ENCODE measurements at places on chromosomes 7 and 10.

- DNase-seq: no peak
Measured at GRCh38 chr10:123633106-123633505, 33.0 kb upstream of the GPR26 start.

GRCh38 chr7:95330204-95330960 is 6.0 kb upstream of the PON1 start:
- DNase-seq: no peak

DNA sequence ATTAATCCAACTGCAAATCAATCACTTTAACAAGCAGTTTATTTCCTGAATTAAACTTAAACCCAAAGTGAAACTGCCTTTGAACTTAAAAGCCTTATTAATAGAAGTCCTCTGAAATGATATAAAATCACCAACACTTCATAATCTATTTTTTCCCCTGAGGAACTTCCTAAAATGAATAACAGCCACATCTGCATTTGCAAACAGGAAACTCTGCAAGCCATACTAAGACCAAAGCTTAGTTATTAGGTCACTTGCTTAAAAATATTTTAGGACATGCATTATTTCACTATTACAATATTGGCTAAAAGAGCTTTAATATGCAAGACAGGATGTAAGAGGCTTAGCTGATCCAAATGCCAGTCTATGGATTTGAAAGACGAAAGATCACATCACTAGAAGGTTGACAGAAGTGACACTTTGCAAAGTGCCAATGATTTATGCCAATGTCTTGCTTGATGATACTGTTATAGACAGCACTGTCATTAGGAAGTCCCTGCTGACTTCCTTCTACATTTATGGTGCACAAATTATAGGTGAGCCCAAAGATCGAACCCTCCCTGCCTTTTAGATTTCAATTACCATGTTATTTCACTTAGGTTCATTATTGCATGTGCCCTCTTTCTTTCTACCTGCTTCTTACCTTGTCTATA is 99.9 kb upstream of the SKAP2 start:
- DNase-seq: no peak

DNA sequence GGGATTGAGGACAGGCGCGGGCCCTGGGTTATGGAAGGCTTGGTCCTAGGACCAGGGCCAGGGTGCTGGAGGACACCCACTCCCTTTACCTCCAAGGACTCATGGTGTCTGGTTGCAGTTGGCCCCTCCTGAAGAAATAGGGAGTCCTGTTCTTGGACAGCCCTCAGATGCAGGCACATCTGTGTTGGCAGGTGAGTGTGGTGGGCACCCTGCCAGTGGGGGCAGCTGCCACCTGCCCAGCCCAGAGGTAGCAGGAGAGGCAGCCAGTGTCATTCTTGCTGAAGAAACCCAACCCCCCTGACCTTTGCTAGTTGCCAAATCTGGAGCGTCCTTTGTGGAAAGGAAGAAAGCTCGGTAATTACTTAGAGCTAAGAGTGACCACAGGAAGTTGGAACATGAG is 8.3 kb downstream of the GALNT17 start:
- DNase-seq: no peak

DNA sequence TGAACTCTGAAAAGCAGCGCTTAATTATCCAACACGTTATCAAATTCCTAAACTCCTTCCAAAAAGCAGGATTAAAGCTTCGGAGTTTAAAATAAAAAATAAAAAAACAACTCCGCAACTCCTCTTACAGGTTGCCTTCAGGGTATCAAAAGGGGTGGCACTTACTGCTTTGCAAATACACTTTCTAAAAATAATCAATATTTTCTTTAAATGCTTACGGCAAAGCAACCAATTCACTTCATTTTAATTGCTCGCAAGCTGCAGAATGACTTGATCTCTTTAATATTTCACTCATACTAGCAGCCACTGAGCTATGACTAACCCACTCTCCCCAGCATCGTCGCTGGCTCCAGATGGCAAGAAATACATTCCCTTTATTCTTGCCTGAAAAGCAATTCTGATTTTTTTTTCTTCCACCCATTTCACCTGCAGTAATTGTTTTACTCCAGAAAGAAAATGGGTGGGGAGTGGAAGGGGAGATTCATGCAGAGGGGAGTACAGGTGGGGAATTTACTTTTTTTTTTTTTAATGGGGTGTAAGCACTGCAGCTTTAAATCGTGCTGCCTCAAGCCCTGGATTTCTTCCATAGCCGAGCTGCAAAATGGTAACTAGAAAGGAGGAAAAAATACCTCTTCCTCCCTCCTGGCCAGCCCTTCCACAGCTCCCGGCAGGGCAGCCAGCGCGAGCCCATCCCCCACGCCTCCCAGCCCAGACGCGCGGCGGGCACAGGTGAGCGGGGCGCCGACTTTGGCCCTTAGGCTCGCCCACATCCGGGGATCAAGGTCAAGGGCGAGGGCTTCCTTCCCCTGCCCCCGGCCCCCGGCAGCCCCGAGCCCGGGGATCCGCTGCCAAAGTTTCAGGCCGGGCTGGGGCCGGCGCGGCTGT is 54.2 kb upstream of the FHIP2A start:
- no peak for DNase-seq

DNA sequence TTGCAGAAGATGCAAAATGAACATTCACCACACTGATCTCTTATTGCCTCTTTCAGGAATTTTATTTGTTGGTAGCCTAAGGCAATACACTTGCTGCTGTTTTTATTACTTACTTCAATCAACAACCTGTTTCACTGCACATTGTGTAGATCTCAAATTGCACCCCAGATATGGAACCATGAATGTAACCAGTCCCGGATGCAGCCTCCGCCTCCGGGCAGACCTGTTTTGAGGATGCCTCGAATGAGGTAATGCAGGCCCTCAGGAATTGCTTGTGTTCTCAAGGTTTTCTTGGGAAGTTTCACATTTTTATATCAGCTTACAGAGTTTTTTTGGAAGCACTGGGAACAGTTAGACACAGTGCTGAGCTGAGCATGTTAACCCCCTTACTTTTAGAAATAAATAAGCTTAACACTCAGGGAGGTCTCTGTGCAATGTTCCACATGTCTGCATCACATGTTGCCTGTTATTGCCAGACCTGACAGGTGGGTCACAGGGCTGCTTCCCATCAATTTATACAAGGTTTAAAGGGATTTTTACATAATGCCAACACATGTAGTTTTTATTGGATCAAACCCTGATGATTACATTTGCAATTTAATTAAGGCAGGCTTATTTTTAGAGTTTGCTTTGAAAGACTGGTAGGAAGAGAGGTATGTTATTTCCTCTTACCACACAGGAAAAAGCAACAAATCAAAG is 193.1 kb upstream of the POM121L12 start:
- DNase-seq: no peak

GRCh38 chr10:89904755-89905154 is 203.4 kb downstream of the KIF20B start:
- DNase-seq: no peak

DNA sequence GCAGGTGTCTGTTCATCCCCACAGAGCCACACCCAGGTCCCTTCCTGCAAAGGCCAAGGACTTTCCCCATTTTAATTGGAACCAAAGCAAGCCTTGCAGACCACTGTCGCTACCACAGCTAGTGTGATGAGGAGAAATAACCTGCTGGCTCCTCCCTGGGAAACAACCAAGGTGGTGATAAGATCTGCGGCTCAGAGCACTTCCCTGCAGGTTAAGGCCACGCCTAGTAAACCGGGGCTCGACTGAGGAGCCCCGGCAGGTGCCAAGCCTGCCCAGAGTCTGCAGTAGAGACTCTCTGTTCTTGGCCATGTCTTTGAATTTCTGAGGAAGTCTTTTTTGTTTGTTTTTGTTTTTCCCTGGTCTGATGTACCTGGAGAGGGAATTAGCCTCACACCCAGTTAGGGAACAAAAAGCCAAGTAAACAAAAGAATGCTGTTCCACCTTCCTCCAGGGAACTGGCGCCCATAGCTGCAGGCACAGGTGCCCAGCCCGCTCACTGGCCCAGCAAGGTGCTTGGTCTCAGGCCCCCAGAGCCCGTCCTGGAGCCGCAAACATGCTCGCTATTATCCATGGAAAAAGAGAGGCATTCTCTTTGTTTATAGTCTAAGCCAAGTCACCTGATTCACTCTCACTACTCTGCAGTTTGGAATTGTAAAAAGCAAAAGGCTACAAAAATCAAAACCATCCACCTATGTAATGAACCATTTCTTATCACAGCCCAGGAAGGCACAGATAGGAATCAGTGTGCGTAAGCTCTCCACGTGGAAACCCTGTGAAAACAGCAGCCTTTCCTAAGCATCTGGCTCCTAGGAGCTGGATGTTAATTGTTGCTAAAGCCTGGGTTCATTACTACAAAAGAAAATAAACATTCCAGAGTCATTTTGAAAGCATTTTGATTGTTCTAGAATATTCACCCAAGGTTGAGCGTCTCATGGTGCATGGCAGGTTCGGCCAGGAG is 2.7 kb downstream of the GPR146 start:
- peak; percentile 57 for DNase-seq

- no peak for DNase-seq
Measured at GRCh38 chr7:131829947-131830558, 273.6 kb upstream of the PODXL start.

DNA sequence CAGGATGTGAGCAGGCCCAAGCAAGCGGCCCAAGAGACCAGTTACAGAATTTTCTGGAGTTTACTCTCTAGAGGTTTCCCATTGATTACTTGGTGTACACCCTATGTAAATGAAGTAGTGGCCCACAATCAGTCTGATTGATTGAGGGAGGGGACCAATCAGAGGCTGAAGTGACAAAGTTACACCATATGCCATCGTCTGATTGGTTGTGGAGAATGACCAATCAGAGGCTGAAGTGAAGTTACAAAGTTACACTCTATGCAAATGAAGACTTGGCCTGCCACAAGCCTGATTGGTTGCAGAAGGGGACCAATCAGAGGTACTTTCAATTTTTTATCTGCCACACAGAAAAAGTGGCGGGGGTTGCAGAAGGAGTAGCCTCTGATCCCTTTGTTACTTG is 83.7 kb downstream of the KIF20B start:
- no peak for DNase-seq

DNA sequence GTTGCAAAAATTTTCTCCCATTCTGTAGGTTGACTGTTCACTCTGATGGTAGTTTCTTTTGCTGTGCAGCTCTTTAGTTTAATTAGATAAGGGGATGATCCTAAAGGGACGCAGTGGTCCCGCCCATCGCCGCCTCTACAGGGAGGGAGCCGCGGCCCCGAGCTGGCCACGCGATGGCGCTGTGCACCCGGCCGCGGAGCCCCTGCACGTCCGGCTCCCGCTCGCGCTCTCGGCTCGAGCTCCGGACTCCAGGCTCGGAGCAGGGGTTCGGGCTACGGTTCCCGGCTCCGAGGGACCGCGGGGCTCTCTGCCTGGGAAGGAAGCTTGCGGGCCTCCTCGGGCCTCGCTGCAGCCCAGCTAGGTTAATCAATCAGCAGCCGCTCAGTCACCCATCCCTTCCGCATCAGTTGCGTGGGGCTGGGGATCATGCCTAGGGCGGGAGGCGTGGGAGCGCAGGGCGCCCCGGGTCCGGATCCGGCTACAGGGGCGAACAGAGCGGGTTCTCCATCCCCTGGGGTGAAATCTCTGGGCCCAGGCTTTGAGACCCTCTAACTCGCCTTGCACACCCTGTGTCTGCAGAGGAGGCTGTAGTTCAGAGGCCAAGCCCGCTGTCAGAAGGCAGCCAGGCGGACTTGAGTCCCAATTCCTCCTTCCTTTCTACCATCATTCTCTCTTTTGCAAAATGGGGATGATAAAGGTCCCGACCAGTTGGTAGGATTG is 97.9 kb downstream of the WDR11 start:
- peak; percentile 43 for DNase-seq

- no peak for DNase-seq
Measured at GRCh38 chr10:5400468-5401240, 4.0 kb downstream of the TUBAL3 start.

DNA sequence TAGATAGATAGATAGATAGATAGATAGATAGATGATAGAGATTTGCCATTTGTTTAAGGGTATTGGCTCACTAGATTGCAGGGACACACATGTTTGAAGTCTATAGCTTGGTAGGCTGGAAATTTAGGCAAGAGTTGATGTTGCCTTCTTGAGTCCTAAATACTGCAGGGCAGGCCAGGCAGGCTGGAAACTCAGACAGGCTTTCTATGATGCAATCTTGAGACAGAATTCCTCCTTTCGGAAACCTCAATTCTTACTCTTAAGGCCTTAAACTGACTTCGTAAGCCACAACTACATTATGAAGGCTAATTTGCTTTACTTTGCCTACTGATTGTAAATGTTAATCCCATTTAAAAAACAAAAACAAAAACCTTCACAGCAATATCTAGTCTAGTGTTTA is 322.9 kb upstream of the AKR1E2 start:
- no peak for DNase-seq

DNA sequence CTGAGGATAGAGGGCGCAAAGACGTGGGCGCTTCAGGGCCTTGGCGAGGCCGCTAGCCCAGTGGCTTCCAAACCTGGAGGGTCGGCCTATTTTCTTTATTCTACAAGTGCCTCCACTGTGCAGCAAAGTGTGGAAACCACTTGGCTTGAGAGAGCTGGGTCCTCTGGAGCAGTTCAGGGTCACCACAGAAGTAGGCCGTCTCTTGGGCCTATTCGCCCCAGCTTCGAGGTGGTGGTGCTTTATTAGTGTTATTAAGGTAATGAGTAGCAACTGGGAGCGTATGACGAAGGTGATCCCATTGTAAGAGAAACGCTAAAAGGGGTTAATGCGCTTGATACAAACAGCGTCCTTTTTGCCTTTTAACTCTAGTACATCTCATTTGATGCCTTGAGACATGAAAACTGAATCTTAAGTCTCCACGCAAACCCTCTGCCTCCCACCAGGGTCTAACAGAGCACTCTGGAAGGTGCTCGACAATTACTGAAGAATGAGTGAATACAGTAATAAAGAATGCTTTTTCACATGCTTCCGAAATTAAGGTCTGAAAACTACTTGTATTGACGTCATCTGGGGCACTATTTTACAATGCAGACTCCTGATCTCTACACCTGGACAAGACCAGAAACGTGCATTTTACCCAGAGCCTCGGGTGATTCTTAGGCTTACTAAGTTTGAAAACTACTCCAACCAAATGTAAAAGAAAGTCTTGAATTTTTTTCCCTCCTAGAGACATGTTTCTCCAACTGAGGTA is 647 bp upstream of the GSAP start:
- no peak for DNase-seq

DNA sequence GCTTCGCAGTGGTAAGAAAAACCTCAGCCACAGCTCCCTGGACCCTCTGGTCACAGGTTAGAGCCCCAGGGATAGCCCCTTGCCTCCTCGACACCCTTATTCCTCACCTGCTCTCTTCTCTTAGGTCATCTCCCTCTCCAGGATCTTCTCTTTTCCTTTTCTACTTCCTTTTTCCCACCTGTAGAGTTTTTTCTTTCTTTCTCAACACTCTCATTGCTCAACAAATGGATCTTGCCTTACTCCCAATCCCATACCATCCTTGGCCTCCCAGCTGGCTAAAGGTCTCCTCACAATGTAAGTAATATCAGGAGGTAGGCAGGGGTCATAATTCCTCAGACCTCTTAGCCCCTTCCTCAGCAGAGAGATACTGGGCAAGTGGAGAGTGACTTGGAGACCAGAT is 17.2 kb downstream of the WNT8B start:
- DNase-seq: no peak

GRCh38 chr10:125018576-125019143 is 76.7 kb downstream of the ZRANB1 start:
- DNase-seq: no peak
